NCI-H524 treated with DMSO at 0.1 percent for 48 hours (cell line): ENCODE measurements at places on chromosomes 6 and 20.
A peak's percentile ranks its signal among the peaks of the same experiment; 100 is the strongest.

DNA sequence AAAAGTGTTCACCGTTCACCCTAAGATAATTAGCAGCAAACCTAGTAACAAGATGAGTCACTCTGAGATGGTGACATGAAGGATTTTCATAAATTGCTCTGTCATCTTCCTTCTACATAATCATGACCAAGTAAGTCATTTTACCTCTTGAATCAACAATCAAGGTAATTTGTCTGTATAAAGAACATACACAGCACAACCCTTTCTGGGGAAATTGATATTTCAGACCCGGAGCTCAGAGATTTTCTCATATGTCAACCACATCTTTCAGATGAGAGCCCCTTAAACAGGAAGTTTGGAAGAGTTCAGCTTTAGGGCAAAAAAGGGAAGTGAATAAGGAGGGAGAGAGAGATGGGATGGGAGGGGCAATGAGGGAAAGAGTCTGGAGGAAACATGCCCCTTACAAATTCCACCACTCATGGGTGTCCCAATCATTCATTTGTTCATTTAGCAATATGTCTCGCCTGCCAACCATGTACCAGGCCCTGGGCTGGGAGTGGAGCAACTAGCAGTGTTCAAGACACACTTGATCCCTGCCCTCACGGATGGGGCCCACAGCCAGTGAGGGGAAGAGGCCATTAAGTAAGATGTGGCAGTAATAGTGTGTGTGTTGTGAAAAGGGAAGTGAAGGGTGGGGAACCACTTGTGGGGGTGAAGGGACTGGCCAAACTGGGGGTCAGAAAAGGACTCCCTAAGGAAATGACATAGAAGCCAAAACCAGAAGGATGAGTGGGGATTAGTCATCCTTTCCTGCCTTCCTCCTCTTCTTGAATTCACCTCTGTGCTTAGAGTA, 190.9 kb downstream of the MAFB start:
- DNase-seq: no peak

- no peak for DNase-seq
Observed at GRCh38 chr6:87241304-87241703, 81.1 kb upstream of the SMIM8 start.

- peak; percentile 17 for DNase-seq
Observed at GRCh38 chr6:148175550-148176188, 167.0 kb upstream of the SASH1 start.

DNA sequence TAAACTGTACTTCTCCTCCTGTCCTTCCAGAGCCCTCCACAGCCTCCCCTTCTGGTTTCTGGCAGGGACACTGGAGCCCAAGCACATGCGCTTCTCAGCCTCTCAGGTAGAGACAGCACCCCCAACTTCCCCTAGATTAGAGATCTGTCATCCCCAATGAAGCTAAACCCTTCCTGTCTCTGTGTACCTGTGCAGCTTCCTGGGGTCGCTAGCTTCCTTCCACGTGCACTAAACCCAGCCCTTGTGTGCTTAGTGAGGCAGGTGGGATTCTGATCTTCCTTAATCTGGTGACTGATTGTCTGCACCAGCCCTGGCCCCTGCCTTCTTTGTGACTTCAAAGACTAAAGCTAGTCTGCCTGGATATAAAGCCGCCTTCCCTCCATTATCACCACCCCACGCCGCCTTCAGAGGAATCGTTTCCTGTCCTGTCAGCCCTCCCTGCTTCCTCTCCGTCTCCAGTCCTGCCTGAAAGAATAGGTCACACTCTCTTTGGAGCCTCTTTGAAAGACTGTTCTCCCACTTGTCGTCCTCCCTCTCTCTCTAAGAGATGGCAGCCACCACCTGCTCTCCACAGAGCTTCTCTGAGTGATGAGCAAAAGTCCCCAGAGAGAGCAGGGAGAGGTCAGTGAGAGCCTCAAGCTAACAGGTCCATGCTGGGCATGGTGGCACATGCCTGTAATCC, 27.5 kb downstream of the CAPN11 start:
- no peak for DNase-seq

DNA sequence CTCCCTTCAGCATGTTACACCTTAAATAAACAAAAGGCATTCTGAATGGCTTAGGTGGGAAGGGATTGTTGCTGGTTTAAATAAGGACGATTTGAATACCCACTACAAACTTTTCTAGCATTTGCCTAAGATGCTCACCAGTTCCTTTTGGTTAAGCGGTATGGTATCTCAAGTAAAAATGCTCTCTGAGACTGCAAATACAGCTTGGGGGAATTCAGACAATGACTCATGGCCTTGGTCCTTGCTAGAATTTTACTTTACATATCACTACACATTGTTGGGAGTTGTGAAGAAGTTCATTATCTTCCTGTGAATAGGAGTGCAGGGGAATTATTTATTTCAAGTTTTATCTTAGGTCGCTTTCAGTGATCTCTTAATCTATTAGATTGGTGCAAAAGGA, 670.7 kb downstream of the UTRN start:
- no peak for DNase-seq
